ENCODE measurements at places on chromosomes 5 and 9.

GRCh38 chr9:36325081-36325828, 67.0 kb upstream of the GNE start:
- DNase-seq: no peak

- no peak for DNase-seq
Observed at GRCh38 chr9:87529671-87530070, 32.0 kb downstream of the DAPK1 start.

DNA sequence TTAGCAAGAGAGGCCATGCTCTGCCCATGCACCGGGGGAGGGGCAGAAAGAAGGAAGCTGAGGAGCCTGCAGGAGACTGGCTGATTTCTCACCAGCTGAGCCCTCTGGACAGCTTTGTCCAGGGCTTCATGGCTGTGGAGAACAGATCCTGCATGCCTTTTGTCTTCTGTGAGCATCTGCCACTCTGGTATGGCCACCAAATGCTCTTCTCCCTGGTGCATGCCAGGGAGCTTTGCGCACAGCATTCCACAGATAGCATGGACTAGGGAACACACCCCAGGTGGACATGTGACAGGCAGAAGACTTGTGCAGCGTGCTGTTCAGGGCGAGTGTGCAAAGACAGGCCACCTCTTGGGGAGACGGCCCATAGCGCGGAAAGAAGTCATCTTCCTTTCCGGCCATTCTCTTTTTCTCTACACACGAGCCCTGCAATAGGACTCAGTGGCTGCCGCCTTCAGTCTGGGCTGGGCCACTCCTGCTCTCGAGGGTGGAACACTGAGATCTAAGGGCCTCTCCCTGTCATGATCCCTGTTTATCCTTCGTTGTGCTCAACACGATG, 56.7 kb downstream of the GADD45G start:
- DNase-seq: no peak

GRCh38 chr9:12141422-12141821, 551.8 kb upstream of the TYRP1 start:
- DNase-seq: no peak

DNA sequence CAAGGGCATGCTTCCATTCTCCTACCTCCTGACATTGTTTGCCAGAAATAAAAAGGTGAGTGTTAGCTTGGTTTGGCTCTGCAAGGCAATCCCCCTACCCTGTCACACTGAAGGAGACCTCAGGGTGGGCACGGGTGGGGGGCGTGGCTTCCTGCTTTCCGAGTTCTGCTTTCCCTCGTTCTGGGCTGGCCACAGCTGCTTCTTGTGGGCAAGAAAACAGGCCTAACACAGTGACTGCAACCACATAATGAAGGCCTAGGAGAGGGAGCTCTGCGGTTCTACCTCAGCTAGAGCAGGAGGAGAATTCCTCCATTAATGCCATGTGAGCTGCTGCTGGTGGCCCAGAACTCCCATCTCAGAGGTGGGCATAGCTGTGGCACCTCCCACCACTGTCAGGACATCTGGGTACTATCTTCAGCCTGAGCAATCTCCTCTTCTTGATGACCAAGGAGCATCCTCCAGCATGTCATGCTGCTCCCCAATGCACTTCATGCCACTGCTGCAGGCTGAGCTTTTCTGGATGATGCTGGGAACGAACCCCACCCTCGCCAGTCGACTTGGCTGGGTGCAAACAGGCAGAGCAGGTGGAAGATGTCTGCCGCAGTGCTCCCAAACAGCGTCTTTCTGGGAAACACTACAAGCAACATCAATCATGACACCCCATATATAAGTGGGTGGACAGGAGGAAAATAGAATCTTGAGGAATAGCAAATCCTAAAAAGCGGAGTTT, 139.5 kb upstream of the RAPGEF1 start:
- no peak for DNase-seq

GRCh38 chr9:341634-342421, 127.2 kb downstream of the DOCK8 start:
- DNase-seq: no peak

GRCh38 chr9:136626740-136627642, 35.7 kb upstream of the EGFL7 start:
- no peak for DNase-seq

GRCh38 chr5:65102976-65103711, 334.4 kb downstream of the CWC27 start:
- DNase-seq: peak; percentile 34

GRCh38 chr5:4882186-4882585, 257.9 kb upstream of the ADAMTS16 start:
- no peak for DNase-seq

DNA sequence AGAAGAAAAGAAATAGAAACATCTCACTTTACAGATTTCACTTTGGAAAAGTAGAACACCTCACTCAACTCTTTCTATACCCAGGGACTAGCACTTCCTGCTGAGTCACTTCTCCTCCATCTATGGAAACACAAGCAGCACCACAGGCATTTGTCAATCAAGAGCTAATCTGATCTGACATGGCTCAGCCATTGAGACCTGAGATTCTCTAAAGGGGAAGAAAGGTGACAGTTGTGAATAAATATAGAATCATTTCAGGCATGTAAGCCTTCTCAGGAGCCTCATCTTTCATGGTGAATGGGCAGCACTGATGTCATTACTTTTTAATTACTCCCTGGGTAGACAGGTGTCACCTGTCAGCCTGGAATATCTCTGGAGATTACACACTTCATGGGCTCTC, 559.8 kb downstream of the HINT1 start:
- DNase-seq: no peak

DNA sequence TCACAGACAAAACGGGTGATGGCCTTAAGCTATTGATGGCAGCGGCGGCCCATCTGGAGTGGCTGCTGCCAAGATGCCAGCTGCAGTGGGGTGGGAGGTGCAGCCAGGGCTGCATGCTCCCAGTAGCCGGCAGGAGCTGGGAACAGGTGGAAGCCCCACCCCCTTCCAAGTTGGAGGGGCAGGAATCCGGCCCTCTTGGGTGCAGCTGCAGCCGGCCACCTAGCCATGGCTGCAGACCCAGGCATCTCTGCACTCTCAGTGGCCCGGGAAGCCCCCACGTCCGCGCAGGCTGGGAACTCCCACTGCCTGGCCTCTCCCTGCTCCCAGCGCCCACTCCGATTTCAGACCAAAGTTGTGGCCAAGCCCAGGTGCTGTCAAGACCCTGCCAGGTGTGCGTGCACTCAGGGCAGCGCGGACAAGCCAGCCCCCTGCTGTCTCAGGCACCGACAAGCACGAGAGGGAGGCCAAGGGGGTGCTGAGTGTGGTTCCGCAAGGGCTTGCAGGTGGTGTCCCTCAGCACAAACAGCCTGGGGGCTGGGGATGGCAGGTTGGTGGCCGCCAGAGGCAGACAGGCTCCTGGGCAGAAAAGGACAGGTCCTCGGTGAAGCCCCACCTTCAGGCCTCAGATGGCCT, 115.1 kb upstream of the TSLP start:
- DNase-seq: no peak

DNA sequence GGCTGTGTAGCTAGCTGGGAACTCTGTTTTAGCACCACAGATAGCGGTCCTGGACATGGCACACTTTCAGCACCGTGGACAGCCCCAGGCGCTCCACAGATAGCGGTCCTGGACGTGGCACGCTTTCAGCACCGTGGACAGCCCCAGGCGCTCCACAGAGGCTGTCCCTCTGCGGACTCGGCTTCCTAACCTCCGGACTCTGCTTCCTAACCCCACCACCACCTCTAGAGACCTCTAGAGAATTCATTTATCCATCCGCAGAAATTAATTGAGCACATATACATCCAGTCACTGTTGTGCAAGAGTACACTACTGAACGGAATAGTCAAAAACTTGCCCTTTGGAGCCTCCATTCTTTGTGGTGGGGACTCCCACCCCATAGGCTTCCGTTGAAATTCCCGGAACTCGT, 27.4 kb downstream of the UNC5A start:
- peak; percentile 45 for DNase-seq

GRCh38 chr9:78261403-78262001, 25.6 kb downstream of the CEP78 start:
- DNase-seq: peak; percentile 18

DNA sequence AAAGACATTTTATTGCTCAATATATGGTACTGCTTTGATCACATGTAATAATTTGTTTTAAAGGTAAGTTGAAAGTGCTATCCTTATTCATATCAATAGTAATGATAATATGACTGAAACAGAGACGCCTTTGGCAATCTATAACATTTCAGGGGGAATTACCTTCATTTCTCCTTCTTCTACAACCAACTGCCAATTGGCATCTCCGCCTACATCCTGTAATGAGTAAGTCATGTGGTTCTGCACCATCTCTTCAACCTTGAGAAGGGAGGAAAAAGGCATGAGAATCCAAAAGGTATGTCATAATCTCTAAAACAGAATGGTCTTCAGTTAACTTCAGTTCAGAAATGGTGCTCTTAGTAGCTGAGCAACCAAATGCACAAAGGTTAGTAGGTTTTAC, 52.4 kb downstream of the HMGCR start:
- DNase-seq: no peak

DNA sequence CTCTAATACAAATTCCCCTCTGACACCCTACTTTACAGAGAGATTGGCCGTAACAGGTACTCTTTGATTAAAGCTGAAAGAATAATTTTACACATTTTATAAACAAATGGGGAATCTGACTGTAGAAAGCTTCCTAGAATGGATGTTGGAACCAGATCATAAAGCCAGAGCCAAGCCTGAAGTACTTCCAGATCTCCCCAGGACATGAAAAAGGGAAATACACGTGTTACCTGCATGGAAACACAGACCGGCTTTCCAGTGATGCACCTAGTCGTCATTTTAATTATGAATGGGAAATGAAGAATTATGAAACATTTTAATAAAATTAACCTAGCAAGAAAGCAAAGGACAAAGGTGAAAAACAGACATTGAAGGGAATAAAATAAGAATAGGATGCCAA, 66.5 kb downstream of the ERCC6L2 start:
- no peak for DNase-seq

DNA sequence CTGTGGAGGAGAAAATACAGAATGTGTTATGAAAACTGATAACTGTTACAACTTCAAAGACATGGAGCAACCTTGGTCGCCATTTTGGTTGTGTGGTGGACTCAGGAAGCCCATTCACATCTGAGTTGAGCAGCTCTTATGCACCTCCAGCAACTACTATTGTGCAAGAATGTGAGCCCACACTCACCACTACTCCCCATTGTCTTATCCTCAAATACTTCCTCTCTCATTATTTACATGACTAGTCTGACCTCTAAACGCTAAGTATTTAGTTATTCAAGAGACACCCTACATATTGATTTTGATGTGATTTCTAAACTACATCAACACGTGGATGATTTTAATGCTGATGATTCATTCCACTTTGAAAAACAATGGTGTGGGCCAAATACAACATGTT, 516.6 kb upstream of the CLINT1 start:
- DNase-seq: no peak

DNA sequence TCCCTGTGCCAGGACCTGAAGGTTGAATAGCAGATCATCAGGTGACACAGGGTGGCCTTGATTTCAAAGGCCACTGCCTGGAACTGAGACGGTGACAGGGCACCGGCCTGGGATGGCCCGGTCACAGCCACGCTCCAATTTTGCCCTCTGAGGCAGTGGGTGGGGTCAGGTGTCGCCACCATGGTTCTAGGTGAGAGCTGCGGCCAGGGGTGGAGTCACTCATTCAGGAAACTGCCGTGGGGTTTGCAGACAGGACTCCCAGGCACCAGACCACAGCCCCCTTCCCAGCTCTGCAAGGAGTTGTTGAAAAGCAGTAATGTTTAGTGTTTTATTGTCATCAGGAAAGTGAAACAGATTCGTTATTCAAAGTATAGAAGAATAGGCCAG, 17.3 kb upstream of the RNU6ATAC start:
- no peak for DNase-seq

GRCh38 chr9:84296146-84296843, 44.3 kb downstream of the SLC28A3 start:
- DNase-seq: no peak

DNA sequence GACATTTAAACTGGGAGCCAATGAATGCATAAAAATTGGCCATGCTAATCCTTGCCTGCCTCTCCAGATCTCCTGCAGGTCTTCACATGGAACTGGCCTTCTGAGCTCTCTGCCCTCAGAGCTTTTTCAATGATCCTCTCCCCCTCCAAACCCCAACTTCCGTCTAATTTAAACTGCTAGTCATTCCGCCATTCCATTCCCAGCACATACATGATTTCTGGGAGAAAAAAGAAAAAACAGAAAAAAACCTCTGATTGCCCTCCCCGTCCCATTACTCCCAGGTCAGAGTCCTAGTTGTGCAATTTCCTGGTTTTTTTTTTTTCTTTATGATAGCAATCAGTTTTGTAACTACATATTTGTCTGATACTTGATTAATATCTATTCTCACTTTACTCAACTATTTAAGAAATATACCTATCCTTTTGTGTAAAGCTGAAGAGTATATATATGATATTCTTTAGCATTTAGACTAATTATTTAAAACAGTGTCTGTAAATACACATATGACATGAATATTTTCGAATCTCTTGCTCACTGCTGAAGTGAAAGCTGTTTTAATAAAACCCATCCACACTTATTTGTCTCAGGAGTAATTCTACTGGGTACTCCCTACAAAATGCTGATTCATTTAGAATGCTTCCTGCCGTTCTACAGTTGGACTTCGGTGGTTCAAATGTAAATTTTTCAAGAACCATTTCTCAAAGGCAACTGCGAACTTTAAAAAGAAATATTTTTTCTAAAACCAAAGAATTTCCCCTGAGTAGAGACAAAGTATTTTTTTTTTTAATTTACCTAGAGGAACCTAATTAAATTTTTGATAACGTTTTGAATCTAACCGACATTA, 1.6 kb downstream of the HINT1 start:
- DNase-seq: no peak

- no peak for DNase-seq
Observed at GRCh38 chr5:73081093-73081492, 39.3 kb upstream of the TMEM171 start.

- no peak for DNase-seq
Observed at GRCh38 chr5:16508730-16509531, 43.3 kb upstream of the ZNF622 start.

DNA sequence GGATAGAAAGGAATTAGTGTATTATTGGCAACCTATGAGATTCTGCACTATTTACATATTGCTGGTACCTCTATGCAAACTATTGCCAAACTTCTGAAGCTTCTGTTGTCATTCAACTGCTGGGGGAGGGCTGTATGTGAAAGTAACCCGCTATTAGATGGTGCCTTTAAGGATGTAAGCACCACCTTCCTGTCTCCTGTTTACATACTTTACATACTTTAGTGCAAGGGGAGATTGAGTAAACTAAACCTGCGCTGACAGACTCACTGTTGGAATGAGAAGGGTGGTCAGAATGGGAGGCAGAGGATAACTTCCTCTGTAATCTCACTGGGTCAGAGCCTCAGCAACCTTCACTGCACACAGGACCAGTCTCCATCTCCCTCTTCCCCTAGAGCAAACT, 123.8 kb downstream of the NR3C1 start:
- DNase-seq: no peak

Data from stimulated activated naive CD4-positive, alpha-beta T cell (primary cell).